ENCODE measurements at places on chromosomes 1 and 21.
A peak's percentile ranks its signal among the peaks of the same experiment; 100 is the strongest.

DNA sequence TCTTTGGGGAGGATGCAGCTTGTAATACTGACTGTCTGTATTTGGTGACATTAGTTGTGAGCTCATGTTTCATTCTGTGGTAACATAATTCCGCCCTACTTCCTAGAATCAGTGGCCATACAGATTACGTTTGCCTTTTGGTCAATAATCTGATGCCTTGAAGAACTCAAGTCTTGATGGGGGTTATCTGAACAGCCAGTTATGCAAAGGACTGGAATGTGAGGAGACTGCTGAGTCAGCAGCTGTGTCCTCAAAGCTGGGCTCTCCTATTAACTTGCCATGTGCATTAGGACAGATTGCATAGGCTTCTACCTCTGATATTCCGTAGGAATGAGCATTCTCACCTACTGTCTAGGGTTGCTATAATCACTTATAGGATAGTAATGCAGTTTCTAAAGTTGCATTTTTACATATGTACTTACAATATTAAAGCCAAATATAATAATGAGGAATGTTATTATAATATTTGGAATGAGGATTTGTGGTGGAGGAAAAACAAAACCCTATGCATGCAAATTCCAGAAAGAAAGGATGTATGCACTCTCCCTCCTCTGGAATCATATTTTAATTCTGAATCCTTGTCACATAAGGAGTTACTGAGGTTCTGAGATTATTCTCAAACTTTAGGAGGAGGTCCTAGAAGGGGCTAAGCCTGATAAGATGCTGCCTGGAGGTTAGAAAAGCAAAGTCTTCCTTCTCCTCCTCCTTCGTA, 116.0 kb downstream of the NOS1AP start:
- no peak for DNase-seq

DNA sequence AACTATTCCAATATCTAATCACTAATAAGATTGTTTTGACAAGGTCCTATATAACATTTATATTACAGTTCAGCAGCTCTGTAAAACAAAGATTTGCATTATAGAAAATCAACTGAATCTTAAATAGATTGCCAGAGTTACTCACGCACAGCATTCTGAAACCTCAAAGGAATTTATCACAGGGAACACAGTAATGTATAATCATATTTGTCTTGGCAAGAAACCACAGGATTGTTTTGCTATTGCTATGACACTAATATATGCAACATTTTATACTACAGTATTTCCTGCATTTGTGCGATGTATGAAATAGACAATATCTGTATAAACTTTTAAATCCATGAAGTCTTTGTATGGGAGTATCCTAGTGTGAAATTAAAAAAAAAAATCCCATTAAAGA, 101.4 kb downstream of the PLPPR5 start:
- no peak for DNase-seq

DNA sequence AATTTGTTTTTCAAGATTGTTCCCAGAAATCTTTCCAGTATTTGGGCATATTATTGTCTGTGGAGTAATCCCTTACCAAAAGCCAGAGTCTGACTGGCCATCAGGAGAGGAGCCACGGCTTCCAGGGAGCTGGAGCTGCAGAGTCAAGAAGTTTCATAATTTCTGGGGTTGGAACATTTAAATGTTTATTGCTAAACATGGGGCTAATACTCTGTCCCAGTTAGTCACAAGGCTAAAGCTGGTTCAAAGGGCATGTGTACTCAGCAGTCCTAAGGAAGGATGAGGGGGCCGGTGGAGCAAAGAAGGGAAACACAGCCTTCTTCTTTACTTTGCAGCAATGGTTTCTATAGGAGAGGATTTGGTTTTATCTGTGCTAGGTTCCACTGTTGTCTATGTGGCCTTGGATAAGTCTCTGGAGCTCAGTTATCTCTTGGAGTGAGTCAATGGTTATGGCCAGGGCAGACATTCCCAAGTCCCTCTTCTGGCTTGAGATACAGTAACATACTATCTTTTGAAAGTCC, 9.5 kb downstream of the DENND2D start:
- DNase-seq = no peak

DNA sequence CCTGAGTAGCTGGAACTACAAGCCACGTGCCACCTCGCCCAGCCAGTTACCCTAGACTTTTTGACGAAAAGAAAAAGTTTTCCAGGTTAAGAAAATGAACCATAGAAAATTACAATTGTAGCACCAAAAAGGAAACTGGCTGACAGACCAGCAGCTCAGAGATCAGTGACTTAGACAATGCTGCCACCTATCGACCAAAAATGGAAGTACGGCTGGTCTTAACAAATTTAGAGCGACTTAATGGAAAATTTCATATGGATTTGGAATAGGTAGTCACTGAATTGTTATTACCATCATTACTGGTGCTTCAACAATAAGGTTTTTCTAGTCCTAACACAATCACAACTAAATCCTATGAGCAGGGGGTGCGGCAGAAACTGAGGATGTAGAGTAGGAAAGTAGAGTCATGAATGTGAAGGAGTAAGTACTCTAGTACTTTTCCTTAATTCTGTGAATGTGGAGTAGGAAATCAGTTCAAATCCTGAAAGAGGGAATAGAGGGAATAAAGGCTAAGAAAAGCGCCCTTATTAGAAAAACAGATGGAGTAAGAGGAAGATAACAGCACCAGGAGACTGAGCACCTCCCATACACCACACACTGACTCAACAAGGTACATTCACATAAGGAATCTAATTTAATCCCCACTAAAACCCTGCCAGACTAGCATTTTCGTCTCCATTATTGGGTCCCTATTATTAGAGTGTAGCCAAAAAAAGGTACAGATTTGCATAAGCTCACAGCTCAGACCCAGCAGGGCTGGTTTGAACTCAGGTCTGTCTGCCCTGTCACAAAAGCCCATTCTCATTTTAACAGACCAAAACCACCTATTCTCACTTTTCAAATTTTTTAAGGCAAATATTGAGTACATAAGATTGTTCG, 37.9 kb upstream of the MGST3 start:
- DNase-seq = peak; percentile 61

- no peak for DNase-seq
Observed at GRCh38 chr1:220875260-220875659, 4.0 kb upstream of the HLX start.

DNA sequence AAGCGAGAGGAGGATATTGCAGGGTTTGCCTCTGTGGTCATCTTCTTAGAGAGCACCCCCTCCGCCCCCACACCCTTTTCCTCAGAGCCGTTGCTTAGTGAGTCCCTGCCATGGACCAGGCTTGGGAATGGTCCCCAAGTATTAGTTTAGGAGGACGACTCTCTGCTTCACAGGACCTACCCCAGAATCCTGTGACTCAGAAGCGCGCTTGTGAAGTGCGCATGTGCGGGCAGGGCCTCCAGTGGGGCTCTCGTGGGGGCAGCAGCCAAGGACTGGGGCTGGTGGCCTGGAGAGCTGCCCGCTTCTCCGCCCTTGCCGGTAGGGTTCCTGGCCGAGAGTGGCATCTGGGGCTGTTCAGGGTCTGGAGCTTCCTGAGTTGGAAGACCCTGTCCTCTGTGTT, 37.3 kb upstream of the HMGN1 start:
- no peak for DNase-seq

GRCh38 chr1:207752456-207752998, 673 bp downstream of the CD46 start:
- no peak for DNase-seq

DNA sequence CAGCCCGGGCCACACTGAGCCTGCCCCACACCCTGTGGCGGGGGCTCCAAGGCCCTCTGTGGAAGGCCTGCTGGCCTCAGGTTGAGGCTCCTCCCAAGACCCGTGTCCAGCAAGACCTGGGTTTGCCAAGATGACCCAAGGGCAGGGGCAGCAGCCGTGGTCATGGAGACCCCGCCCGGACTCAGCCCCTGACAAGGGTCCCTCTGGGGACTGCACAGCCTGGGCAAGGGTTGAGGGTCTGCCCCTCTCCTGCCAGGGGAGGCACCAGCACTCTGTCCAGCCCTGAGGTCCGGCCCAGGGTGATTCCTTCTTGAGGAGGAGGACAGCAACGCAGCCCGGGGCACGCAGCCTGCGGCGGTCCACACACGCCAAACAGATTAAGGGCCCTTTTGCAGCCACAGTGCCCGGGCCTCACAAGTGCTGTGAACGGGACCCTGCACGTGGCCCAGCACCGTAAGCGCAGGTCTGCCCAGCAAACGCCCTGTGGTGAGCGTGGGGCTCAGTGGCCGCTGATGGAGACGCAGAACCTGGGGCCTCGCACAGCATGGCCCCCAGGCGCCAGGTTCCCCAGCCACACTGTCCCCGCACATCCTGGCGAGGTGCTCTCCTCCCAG, 3.4 kb downstream of the SPATC1L start:
- no peak for DNase-seq

DNA sequence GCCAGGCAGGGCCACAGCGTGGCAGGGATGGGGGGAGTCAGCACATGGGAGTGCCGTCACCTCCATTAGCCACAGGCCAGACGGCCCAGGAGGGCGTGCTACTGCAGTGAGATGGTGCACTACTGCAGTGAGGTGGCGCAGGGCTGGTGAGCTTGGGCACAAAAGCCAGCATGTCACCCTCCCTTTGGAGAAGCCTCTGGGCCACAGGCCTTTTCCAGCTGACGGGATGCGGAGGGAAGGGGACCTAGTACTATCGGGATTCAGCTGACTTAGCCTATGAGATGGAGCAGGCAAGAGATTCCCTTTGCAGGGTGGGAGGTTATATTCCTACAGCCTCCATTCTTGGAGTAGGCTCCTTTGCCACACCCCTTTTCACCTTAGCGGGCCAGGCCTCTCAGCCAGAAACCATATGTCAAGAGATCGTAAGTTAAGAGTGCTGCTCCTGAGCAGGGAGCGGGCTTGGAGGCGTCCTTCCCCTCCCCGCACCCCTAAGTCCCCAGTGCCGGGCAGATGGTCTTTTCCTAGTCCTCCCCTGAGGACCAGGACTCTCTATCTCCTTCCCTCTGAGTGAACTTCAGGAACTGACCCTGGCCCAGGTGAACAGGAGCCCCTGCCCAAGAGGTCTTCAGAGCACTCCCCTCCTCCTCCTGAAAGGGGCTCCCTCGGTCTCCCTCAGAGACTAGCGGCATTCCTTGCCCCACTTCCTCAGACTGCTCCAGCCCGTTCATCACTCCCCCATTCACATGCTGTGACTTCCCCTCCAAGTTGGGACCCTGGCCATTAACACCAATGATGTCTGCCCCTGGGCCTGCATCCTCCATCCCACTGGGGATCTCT, 8.2 kb downstream of the NES start:
- DNase-seq = no peak

GRCh38 chr1:14748151-14748550, 149.7 kb downstream of the KAZN start:
- DNase-seq = no peak

- DNase-seq = no peak
Observed at GRCh38 chr1:115291741-115292140, 46.3 kb downstream of the NGF start.

Data from stimulated activated CD8-positive, alpha-beta memory T cell treated with anti-CD3 and anti-CD28 coated beads, Interleukin-2, amount 100 ng/mL, for 1 hour (primary cell).